ENCODE measurements at places on chromosomes 3 and 15.

DNA sequence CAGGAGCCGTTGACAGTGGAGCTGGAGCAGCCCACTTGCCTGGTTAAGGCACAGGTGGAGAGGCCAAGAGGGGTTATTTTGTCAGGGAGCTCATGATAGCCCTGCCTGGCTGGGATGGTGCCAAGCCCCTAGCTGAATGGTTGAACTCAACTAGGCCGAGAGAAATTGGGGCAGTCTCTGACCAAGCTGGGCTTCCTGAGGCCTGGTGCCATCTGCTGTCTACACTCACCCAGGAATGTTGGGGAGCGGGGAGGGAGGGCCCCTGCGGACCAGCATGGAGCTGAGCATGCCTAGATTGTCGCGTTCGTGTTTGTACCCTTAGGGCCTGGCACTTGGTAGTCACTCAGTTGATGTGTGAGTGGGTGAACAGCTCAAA, 1.2 kb downstream of the BRPF1 start:
- DNase-seq, result no peak

DNA sequence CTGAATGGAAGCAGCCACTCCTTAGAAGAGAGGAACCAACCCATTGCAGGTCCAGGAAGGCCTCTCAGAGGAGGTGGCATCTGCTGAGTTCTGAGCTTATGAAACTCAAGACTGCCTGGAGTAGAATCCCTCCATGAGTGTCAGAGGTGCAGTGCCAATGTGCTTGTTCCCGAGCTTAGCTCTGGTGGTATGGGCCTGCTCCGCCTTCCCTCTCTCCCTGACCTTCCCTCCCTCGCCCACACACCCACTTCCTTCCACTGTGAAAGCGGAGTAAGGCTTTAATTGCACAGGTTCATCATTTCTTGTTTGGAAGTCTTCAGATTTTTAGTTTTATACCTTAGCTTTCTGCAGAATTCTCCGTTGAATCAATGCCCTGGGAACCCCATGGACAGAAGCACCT, 208.0 kb upstream of the BHLHE40 start:
- no peak for DNase-seq

- no peak for DNase-seq
Measured at GRCh38 chr3:41141433-41142167, 57.7 kb upstream of the CTNNB1 start.

- DNase-seq, result no peak
Measured at GRCh38 chr3:49641292-49641691, 32.9 kb upstream of the APEH start.

DNA sequence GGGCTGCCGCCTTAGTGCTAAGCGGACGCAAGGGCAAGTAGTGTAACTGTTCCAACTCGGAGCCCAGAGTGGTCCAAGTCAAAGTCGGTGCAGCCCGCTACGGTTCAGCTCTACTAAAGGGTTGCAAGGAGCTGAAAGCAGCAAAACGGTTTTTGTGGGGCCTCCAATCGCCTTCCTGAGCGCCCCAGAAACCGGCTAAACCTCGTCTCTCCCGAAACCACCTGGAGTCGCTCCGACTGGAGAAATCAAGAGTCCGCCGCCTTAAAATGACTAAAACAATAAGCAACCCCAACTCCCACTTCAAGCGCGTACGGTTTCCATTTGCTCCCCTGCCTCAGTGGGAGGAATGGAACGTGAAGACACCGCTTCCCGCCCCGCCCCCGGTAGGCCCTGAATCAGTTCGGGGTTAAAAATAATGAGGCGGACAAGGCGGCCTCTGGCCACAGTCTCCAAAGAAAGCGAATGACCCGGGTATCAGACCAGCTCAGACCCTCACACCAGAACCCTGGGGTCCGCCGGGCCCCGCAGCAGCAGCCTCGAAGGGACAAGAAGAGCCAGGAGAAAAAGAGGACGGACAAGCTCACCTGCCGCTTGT, 401 bp downstream of the SEC11A start:
- peak; percentile 42 for DNase-seq

- DNase-seq, result no peak
Measured at GRCh38 chr15:97014001-97014400, 683.5 kb downstream of the NR2F2 start.

- no peak for DNase-seq
Measured at GRCh38 chr3:131324923-131325322, 56.7 kb upstream of the NUDT16 start.

- DNase-seq, result no peak
Measured at GRCh38 chr3:33438284-33438668, 1.9 kb downstream of the UBP1 start.
